Activated CD4-positive, alpha-beta T cell treated with anti-CD3 and anti-CD28 coated beads, Interleukin-2, amount 50 U/mL, for 24 hours (primary cell): ENCODE measurements at places on chromosomes 7 and 10.

DNA sequence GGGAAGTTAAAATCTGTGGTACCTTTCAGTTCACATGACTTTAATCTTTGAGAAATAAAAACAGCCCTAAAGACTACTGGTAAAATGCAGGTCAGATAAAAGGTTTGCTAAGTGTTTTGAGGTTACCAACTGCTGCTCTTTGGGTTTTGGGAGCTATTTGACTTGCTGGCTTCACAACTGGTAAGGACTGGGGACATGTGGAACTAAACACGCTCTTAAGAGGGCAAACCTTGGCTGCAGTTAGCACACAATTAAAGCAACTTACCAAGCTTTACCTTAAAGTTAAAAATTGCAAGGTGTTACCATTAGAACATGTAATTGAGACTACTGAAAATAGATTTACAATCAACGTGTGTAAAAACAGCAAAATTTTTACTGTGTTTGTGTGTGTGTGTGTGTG is 220.2 kb downstream of the PHF14 start:
- no peak for DNase-seq

- DNase-seq = no peak
These were observed 9.7 kb downstream of the IFIT3 start for GRCh38 chr10:89337484-89337883.

DNA sequence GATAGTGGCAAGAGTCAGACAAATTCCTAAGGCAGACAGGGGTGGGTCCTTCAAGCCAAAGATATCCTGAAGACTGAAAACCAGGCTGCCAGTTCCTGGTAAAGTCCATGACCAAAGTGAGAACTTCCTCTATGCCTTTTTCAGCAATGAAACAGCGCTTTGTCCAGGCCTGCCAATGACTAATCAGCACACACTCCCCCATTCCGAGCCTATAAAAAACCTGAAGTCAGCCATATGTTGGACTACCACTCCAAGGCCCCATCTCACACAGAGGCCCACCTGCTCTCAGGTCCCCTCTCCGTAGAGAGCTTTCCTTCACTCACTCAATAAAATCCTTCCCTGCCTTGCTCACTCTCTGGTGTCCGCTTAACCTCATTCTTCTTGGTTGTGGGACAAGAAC is 402.2 kb downstream of the ANKRD7 start:
- no peak for DNase-seq

DNA sequence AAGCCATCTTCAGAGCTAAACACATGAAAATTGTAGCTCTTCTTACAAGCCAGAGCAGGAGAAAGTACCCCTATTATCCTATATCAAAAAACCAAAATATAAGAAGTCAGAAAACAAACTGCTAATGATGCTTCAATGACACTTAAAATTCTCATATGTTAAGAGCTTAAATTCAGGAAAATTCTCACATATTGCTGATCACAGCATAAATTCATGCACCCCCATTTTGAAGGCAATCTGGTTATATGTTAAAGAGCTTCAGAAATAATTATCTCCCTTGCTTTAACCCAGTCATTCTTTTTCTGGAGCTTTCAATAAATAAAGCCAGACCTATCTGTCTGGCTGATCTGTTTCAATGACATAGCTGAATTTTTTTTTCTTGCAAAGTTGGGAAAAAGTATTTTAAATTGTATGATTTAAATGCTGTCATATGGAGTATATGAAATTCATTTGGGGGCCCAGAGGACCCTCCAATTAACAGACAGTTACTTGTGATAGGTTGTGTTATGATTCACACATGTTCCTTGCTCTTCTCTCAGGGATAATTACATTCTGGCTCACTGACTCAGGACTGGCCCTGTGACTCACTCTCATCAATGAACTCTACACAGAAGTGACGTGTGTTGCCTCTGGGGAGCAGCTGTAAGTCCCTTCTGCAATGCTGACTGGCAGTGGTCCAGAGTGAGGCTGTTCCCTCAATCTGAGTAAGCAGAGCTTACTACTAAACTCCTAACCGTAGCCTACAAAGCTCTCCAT is 85.2 kb downstream of the HGF start:
- no peak for DNase-seq

GRCh38 chr7:85456254-85456653 is 269.4 kb upstream of the SEMA3D start:
- no peak for DNase-seq

DNA sequence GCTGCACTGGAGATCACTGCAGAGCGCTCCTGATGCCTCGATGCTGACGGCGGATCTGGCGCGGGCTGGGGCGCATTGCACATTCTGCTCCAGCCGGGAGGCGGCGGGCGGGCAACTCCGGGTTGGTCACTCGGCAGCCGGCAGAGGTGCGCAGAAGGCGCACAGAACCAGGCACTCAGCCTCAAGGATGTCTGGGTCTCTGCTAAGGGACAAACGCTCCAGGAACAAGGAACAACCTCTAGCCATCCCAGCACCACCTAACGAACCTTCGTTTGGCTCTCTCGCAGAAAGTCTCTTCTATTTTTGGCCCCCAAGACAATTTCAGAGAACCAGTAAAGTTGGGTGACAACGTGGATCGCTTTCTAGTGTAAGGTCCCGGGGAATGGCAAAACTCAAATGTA is 254.6 kb downstream of the OTUD1 start:
- no peak for DNase-seq

GRCh38 chr7:20076835-20077234 is 140.3 kb downstream of the MACC1 start:
- no peak for DNase-seq

- no peak for DNase-seq
These were observed 240.7 kb downstream of the MGMT start for GRCh38 chr10:129707406-129708388.

GRCh38 chr7:4461531-4461930 is 220.6 kb upstream of the FOXK1 start:
- no peak for DNase-seq

- DNase-seq = no peak
These were observed 142.8 kb downstream of the ADK start for GRCh38 chr10:74293686-74294371.

DNA sequence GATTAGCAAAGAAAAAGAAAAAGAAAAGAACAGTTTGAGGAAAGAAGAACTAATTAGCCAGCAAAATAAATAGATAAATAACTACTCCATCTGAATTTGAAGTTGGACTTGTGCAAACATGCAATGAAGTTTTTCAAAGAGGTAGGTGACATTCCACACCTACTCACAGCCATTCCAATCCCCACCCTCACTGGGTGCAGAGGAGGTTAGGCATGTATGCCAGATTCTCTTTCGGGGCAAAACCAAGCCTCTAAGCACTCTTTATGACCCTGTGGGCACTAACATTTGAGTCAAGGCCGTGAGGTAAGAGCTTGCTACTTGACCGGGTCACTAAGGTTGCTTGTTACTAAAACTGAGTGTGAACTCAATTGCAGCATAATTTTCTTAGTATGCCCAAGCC is 108.4 kb upstream of the SEMA3A start:
- no peak for DNase-seq
